HFF-Myc (cell line): ENCODE measurements at places on chromosomes 2 and 18.

GRCh38 chr2:25528173-25528572, 145.2 kb downstream of the DTNB start:
- DNase-seq: no peak

DNA sequence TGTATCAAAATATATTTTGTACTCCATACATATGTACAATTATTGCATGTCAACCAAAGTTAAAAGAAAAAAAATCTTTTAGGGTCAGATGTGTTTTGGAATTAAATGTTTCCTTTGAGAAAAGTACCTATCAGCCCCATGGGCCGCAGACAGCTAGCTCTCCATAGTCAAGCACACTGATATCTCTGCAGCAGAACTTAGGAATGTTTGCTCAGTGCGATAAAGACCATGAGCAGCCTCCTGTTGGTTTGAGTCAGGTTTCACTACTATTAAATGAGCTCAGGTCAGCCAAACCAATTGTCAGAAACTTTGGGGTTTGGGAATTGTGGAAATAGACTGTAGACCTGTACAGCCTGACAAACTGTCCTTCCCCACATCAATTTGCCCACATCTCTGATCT, 33.7 kb downstream of the LCT start:
- no peak for DNase-seq

DNA sequence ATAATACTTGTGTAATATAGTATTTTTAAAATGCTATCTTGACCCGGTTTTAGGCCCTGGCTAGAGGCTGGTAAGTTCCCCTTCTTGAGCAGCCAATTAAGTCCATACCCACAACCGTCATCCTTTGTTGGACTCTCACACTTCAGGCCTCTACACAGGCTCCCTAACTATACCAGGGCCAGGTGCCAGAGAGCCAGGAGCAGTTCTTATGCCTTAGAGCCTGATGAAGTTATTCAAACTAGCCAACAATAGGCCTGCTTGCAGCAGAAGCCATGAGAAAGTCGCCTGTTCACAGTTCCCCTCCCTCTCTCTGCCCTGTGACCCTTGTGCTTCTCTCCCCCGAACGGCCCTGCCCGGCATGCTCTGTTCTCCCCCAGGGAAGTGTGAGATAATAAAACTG, 454.2 kb upstream of the KLHL29 start:
- no peak for DNase-seq

DNA sequence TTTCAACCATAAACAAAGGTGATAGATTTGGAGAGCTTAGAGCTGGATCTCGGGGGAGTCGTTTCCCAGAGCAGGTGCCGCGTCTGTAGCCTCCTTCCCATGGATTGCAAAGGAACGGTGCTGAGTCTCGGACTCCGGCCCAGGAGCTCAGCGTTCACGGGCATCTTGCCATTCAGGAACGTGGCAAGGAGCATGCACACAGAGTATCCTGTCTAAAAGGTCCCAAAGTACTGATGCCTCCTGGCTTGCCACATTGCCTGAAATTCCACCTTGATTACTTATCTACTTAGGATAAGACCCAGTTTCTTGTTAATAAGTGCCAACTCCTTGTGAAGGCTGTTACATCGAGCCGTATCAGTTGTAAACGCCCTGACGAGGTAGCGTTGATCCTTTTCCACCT, 197.8 kb upstream of the MYT1L start:
- no peak for DNase-seq

GRCh38 chr2:200301953-200302858, 4.3 kb upstream of the SPATS2L start:
- no peak for DNase-seq

DNA sequence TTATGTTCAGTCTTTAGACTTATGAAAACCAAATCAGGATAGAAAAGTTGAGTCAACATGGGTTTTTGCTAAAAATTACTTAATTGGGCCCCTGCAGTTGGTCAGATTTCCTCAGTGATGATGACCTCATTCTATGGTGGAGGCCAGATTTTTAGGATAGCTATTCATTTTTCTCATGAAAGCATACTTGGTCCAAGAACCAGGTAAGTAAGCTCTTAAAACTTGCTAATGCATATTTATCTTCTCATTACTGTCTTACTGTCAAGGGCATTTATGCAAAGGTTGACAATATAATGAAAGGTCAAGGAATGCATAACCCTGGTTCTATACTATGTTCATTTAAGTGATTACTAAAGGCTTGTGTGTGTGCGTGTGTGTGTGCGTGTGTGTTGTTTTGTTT, 650.6 kb downstream of the SATB2 start:
- no peak for DNase-seq

DNA sequence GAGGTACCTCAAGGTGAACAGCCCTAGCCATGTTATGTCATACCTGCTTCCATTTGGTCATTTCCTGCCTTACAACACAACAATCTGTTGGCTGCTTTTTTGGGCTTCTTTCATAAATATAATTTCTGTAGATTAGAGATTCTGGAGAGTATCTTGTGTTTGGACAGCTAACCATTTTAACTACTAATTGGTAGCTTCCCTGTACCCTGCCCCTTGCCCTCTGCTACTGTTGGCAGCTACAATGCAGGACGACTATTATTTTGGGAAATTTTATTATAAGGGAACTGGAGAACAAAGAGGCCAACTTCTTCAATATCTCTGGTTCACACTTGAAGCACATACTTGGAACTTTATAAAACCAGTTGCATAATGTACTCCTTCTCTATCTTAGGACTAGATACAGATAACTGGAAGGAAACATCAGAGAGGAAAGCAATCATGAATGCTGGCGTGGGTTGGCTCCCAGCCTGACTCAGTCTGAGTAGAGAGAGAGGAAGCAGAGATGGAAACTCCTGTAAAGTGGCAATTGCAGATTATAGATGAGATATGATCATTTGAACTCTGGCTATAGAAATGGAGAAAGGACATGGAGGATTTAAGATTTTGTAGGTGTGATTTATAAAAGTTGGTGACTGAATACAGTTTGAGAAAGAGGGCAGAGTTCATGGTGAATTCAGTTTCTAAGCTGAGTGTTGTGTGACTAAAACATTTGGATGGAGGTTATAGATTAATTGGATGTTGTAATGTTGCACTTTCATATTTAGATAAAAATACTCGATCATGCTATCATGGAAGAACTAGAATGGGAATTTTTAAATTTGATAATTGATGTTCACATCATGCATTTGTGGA, 74.5 kb downstream of the MDH1 start:
- no peak for DNase-seq

GRCh38 chr2:180057706-180058412, 50.8 kb upstream of the CWC22 start:
- no peak for DNase-seq

DNA sequence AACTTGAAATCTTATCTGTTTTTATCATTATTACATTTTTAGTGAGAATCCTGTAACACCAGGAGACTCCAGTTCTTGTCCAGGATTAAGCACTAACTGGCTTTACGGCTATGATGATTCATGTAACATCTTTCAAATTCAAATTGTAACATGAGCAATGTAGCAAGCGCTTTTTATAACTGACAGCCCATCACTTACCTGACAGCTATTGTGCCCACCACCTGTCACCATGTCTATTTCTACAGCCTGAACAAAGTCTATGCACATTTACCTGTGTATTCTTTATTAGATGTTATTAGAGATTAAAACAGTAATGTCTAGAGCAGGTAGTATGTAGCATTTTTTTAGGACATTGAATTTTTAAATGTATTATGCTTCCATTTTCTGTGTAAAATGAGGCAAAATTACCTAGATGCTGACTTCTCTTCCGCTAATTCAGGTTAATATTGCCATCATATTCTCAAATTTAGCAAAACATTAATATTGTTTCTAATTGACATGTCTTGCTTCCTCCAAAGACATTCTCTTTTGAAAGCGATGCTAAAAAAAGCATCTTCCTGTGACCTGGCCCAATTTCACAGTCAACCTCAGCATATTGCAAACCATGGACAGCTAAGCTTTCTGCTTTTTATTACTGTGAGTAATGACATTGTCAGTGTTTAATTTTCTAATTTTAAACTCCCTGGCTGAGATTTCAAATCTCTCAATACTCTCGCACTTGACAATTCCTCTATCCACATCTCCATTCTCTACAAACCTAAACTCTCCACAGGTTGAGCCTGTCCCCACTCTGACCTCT, 37.8 kb downstream of the RIT2 start:
- DNase-seq: no peak

DNA sequence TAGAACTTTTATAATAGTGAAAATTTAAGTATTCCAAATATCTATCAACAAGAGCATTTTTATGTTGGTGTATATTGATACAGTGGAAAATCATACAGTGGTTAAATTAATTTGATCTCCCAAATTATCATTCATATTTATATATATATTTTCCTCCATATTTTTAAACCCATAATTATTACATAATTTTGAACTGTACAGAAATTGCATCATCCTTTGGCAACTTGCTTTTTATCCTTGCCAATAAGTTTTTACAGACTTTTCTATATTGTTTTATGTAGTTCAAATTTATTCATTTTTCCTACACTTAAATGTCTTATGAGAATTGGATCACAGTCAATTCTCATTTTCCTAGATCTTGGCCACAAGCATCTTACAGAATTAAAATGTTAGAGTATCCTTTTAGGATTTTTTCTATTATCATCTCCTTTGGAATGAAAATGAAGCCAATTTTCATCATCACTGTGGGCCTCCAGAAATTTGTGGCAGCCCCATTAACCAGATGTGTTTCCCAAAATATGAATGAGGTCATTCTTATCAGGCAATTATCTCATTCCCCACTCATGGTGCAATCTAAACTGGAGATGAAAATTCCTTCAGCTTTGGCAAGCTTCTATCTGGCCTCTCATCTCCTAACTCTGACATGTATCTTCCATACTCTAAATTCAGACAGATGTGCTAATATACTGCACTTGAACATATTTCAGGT, 94.2 kb upstream of the DLGAP1 start:
- no peak for DNase-seq

DNA sequence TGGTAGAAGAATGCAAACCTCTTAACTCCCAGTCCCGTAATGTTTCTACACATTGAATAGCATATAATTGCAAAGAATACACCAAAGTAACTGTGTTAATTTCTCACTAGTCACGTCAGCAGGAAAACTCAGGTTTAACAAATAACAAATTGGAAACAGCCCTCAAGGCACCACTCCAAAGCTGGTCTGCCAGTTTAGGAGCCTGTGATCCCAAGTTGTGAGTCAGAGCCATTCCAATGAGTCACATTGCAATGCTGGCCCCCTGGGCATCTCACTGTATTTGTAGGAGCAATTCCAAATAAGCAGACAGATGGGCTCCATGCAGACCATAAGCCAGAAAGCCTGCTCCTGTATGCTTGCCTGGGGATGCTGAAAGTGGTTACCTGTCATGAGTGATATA, 143.2 kb upstream of the SETBP1 start:
- peak; percentile 93 for DNase-seq

GRCh38 chr2:146954544-146954943, 890.3 kb upstream of the ACVR2A start:
- no peak for DNase-seq

GRCh38 chr18:51074605-51075004, 44.6 kb downstream of the SMAD4 start:
- DNase-seq: no peak

DNA sequence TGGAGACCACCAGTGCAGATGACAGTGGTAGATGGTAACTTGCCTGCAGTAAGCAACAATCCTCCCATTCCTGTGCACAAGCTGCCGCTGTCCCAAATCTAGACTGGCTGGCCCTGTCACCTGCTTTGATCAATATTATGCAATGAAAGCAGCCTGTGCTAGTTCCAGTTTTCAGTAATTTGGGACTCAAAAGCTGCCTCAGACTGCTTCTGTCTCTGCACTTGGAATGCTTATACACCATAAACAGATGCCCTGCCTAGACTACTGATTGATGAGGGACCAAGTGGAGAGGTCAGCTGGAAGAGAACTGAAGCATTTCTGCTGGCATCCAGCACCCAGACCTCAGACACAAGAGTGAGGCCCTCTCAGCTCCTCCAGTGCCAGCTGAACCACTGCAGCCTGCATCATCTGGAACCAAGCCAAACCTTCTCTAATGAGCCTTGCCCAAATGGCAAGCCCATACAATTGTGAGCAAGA, 24.9 kb downstream of the CCBE1 start:
- no peak for DNase-seq

DNA sequence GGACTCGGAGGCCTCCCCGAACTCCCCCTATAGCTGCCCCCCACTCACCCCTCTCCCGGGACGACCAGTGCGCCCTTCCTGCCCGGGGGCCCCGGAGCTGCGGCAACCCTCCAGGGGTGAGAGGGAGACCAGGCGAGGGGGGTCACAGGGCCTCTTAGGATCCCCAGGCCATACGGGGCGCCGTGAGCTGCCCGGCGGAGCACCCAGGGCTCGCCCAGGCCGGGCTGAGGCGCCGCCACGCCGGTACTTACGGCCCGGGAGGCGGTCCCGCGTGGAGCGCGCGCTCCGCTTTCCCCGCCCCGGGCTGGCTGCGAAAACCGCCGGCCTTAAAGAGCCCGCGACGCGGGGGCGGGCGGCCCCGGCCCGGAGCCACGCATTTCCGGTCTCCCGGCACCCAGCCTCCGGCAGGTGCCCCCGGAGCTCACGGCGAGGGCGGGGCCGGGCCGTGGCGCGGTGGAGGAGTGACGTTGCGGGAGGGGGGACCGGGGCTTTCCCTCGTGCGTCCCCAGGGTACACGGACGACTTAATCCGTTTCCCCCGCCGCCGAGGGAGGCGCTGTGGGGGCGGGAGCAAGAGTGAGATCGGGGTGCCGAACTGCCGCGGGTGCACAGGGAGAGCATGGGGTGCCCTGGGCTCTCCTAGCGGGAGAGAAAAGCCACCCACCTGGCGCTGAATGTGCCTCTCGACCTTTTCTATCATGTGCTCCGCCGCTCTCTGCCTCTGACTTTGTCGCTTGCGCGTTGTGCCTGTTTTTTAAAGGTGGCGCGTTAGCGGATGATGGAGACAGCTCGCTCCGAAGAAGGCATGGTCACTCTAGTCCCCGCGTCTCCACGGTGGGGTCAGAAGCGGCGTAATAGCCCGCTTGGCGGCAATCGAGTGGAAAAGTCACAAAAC, at the start of gene METTL21A:
METTL21A (minus strand) TSS at position 381 of the 894 bp plus-strand sequence. CDS start 1,019 bp downstream, outside the sequence.
- no peak for DNase-seq

DNA sequence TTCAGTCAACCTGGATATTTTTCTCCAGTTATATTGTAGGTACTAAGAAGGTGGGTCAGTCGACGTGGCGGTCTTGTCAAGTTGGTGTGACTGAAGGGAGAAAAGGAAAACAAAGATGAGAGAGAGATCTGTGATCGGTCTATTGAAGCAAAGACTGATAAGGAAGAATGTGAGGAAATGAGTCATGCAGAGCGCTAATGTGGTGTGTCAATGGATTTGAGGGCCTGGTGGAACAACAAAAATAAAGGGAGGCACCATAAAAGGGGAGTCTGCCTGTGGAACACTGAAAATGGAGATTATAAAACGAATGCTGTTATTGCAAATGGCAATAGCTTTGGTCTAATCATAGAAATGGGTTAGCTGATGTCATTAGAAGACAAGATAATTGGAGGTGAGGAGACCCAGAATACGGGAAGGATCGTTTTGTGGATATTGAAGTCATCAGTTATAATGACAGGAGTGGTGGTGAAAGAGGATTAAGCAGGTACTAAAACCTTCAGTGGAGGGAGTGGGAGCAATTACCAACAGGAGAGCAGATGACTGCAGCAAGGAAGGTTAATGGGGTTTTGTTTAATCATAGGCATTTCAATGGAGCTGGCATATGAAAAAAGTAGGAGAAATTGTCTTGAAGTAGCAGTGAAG, 599.1 kb upstream of the FSHR start:
- no peak for DNase-seq

GRCh38 chr18:44465381-44465841, 215.3 kb upstream of the SETBP1 start:
- no peak for DNase-seq
